ENCODE measurements at places on chromosomes 1 and 21. TPM values are rescaled to one million over a fixed set of nuclear protein-coding genes. Genes with fewer than 3 reads are reported as not detected.

EEIG2 gene
- polyA plus RNA-seq = 4.9 TPM

TNFRSF14 gene
- polyA plus RNA-seq = 0.31 TPM

EDARADD gene
- polyA plus RNA-seq = 2.1 TPM

DNA sequence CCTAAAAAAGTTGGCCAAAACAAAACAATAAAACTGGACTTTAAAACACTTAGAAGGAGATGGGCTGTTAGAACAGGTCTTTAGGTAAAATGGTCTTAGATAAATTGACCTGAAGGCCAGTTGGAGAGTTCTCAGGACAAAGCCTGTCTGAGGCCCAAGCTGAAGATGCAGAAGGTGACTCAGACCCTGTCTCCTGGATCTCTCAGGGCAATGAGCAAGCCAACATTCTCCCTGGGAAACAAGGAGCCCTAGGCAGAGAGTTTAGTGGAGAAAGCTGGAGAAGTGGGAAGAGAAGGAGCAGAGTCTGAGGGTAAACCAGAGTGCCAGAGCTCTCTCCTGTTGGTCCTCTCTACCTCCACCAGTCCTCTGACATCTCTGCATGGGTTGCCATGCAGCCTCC is 70.1 kb downstream of the FCRL5 start:
- DNase-seq = no peak
